GM04504 (cell line): ENCODE measurements at places on chromosomes 12 and 14.

- no peak for DNase-seq
These were observed 23.4 kb downstream of the CACNA1C start for GRCh38 chr12:2076196-2076570.

DNA sequence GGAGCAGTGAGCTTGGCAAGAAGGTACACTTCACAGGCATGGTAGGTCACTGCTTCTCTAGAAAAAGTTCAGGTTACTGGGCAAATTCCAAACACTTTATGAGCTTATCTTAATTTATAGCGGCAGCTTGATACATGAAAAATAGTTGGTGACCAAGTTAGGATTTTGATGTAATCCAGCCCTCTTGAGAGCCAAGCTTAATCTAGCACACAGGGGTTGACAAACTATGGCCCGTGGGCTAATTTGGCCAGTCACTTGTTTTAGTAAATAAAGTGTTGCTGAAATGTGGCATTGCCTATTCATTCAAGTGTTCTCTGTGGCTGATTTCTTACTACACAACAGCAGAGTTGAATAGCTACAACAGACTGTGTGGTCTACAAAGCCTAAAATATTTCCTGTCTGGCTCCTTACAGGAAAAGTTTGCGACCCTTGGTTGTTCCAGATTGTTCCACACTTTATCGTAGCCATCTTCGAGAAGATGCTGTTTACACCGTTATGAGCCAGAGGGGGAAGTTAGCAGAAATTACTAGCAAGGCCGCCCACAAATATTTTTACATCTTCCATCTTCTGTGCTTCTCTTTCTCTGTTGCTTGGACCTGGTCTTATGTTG, 120.9 kb downstream of the DAAM1 start:
- no peak for DNase-seq

DNA sequence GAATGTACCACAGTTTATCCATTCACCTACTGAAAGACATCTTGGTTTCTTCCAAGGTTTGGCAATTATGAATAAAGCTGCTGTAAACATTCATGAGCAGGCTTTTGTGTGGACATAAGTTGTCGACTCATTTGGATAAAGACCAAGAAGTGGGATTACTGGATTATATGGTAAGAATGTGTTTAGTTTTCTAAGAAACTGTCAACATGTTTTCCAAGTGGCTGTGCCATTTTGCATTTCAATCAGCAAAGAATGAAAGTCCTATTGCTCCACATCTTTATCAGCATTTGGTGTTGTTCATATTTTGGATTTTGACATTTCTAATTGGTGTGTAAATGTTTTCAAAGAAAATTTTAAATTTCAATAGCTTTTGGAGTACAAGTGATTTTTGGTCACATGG, 27.3 kb upstream of the KLRF1 start:
- no peak for DNase-seq

GRCh38 chr14:55936691-55937090, 181.5 kb upstream of the PELI2 start:
- DNase-seq = no peak

DNA sequence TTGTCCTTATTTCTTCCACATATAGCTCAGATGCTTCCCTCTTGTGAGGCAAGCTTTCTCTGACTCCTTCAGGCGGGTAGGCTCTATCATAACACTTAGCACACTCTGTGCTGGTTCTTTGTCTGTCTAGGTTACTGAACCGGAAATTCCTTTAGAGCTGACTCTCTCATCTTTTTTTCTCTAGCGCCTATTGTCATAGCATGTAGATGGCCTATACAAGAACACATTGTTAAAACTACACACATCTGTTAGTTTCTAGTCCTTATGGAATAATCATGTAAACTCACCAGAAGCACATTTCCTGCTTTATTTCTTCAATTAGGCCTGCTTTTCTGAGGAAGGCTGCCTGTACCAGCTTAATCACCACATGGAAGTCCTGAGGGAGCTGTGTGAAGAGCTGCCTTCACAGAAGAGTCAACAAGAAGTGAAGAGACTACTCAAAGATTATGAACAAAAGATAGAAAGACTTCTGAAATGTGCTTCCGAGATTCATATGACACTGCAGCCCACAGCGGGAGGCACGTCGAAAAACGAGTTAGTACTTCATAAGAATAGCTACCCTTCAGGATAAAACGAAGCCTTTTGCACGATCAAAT, 143.9 kb downstream of the SYNE2 start:
- DNase-seq = no peak

GRCh38 chr14:78448164-78449094, 278.3 kb downstream of the NRXN3 start:
- no peak for DNase-seq

GRCh38 chr14:75934998-75935628, 46.7 kb downstream of the TGFB3 start:
- DNase-seq = no peak

DNA sequence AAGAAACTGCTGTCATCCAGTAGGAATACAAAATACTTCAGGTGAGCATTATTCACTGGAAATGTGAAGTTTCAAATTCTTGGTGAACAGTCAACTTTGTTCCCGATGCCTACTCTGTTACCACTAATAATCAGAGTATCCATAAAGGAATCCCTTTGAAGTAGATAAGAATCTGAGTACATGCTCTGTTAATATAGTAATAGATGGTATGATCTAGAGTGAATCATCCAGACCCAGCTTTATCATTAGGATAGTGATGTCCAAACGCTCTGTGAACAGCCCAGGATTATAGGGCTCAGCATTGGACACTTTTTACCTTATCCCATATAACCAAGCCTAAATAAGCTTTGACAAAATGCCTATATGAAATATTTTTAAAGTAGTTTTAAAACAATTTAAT, 33.3 kb downstream of the PPP2R3C start:
- DNase-seq = no peak

GRCh38 chr12:53483225-53483978, 15.9 kb downstream of the MAP3K12 start:
- DNase-seq = no peak

DNA sequence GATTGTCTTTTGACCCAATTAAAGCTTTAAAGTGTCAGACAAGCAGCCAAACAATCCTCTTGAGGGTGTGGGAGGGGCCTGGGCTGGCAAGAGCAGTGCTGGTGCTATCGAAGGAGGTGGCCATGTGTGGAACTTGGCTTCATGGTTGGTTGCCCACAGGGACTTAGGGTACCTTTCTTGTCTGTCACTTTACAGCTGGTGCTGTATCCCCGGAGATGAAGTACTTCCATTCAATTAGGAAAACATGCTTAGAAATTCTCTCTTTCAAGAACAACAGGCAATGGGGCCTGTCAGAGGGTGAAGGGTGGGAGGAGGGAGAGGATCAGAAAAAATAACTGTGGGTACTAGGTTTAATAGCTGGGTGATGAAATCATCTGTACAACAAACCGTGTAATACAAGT, 86.5 kb downstream of the DAAM1 start:
- no peak for DNase-seq

DNA sequence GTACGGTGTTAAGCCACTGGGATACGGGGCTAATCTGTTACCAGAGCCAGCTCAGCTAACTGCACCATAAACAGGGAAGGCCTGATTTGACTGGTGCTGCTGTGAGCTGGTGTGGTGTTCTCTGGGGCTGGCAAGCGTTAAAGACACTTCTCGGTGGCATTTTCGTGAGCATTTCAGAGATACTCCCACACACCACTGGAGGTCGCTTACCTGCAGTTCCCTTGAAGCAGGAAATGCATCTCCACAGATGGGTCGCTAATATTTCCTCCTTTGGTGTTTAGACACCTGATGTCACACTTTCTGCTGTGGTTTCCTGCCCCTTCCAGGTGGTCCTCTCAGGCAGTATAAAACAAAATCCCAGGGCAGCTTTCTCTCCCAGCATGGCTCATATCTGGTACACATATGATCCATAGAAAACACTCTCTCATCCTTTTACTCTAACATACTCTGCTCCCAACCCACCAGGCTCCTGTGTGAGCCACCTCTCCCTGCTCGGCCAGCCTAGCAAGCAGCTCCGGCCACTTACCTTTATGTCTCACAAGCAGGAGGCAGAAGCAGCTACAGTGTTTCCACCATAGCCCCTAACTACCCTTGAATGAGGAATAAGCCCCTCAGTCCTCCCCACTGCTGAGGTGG, 129.9 kb upstream of the GRIN2B start:
- DNase-seq = no peak

DNA sequence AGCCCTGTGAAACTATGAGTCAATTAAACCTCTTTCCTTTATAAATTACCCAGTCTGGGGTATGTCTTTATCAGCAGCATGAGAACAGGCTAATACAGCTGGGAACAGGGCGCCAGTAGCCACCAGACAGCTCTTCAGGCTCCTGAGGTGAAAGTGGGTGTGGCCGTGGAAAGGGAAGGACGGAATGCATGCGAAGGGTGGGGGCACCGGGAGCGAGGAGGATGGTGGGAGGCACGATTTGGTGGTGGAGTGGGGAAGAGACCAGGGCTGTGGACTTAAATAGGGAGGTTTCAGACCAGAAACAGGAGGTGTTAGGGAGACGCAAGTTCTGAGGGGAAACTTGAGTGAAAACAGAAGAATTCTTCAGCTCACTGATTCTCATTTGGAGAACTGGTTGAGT, 44.1 kb upstream of the CHST11 start:
- no peak for DNase-seq

DNA sequence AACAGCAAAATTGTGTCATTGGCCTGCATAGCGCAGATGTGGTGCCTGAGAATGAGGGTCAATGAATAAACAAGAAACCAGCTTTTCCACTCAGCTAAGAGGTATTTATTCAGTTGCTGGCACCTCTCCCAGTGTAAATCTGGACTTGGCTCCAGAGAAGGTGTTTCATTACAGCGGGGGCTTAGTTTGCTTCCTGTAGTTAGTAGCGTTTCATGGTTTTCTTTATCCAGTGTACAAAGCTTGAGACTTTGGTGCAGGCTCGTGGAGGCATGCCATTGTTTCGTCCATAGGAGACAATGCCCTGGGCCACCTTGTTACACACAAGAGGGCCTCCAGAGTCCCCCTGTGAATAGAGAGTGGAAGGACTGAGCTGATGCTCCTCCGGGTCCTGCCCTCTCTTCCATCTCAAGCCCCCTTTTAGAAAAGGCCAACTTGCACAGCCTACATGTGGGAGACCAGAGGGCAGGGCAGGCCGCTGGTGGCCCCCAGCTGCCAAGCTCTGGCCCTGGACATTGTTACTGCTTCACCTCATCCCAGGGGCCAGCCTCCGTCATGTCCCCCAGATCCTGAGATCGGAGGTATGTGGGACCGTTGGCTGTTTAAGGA, 3.0 kb downstream of the GZMB start:
- DNase-seq = no peak

GRCh38 chr12:78290606-78291345, 460.1 kb downstream of the NAV3 start:
- peak; percentile 82 for DNase-seq

GRCh38 chr12:123041811-123042655, 61.6 kb downstream of the ARL6IP4 start:
- no peak for DNase-seq

- DNase-seq = no peak
These were observed 120.5 kb downstream of the DIP2B start for GRCh38 chr12:50625029-50625925.

- DNase-seq = no peak
These were observed 34.9 kb downstream of the ACTN1 start for GRCh38 chr14:68944162-68944561.

DNA sequence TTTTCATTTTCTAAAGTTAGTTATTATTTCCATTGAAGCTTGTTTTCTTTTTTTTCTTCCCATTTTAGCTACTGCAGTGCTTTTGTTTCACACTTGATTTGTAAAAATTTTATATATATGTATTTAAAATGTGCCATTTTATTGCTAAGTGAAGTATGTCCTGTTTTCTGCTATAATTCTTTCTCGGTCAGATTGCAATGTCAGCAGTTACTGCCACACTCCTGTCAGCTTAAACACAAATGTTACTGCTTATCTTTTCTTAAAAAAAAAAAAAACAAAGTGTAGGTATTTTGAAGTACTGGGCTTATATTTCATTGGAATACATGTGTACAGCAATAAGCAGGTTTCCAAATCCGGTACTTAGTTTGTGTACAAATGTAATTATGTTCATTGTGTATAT, 63.4 kb upstream of the AEBP2 start:
- no peak for DNase-seq

GRCh38 chr12:12776261-12776660, 9.2 kb upstream of the APOLD1 start:
- no peak for DNase-seq

GRCh38 chr12:133107121-133107520, 23.0 kb downstream of the ZNF891 start:
- no peak for DNase-seq

DNA sequence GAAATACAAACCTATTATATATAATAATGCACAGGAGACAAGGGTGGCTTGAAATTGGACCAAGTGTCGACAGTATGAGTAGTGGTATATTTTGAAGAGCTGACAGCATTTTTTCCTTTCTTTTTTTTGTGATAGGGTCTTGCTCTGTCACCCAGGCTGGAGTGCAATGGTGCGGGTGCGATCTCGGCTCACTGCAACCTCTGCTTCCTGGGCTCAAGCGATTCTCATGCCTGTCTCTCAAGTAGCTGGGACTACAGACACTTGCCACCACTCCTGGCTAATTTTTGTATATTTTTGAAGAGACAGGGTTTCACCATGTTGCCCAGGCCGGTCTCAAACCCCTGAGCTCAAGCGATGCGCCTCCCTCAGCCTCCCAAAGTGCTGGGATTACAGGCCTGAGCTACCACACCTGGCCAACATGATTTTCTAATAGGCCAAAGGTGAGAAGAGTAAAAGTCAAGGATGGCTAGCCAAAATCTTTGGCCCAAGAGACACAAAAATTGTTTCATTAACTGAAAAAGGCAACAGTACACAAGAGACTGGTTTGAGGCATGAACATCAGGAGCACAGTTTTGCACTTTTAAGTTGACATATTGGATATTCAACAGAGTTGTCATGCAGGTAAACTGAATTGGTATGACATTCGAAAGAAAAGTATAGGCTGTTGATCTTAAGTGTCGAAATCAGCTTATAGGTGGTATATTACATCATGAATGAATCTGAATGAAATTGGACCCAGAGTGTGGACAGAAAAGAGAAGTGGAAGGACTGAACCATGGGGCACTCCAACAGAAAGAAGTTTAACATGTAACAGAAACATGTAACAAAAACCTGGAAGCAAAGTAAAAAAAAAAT, 12.5 kb downstream of the HNRNPC start:
- DNase-seq = no peak

- no peak for DNase-seq
These were observed 2.0 kb downstream of the PTHLH start for GRCh38 chr12:27970401-27971120.

- no peak for DNase-seq
These were observed 693 bp downstream of the MAP3K9 start for GRCh38 chr14:70808416-70809224.

DNA sequence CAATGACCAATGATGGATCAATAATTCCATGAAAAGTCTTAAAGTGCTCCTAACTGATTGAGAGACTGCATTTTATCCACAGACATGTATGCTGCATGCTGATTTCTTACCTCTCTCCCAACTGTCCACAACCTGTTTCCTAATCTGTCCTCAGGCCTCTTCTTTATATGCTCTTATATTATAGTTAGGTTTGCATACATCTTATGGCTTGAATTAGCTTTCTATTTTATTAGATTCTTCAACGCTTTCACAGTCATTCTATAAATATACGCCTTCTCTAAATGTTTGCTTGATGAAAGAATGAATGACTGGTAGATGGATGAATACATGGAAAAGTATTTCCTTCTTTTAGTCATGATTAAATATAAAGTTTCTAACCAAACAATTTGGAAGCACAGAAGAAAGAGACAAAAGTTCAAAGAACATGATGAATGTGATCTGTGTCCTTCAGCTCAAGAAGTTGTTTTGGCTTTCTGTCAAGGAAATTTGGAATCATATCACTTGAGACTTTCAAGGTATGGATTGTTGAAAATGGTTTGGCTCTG, 91.8 kb upstream of the NPAS3 start:
- no peak for DNase-seq

GRCh38 chr12:80413462-80413861, 30.6 kb upstream of the PTPRQ start:
- DNase-seq = no peak
